Activated naive CD4-positive, alpha-beta T cell treated with anti-CD3 and anti-CD28 coated beads, Interleukin-2, amount 50 U/mL, for 16 hours (primary cell): ENCODE measurements at places on chromosomes 5 and 9.

- no peak for DNase-seq
Measured at GRCh38 chr5:5957737-5958136, 420.6 kb downstream of the MED10 start.

GRCh38 chr9:126429190-126429589, 102.6 kb downstream of the MVB12B start:
- DNase-seq, result no peak

DNA sequence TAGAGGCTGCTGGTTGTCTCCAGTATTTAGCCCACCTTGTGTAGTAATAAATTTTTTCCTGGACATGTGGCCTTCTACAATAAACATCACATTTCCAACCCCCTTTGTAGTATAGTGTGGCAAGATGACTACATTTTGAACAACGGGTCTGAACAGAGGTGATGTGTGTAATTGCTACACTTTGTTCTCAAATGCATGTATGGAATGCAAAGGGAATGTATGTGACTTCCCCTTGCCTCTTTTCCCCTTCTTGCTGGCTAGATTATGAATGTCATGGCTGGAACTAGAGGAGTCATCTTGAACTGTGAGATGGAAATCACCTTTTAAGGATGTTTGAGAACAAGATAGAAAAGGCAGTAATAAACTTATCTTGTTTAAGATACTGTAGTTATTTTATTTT, 54.5 kb downstream of the PRR16 start:
- DNase-seq, result no peak

- no peak for DNase-seq
Measured at GRCh38 chr9:133661846-133662540, 25.8 kb downstream of the DBH start.

DNA sequence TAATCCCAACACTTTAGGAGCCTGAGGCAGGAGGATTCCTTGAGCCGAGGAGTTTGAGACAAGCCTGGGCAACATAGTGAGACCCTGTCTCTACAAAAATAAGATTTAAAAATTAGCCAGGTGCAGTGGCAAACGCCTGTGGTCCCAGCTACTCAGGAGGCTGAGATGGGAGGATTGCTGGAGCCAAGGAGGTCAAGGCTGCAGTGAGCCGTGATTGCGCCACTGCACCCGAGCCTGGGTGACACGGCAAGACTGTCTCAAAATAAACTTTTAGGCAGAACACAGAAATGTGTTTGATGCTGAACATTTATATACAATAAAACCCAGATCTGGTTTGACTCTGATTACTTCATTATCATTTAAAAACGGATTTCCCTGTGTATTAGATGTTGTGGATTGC, 4.9 kb downstream of the ENTR1 start:
- no peak for DNase-seq

DNA sequence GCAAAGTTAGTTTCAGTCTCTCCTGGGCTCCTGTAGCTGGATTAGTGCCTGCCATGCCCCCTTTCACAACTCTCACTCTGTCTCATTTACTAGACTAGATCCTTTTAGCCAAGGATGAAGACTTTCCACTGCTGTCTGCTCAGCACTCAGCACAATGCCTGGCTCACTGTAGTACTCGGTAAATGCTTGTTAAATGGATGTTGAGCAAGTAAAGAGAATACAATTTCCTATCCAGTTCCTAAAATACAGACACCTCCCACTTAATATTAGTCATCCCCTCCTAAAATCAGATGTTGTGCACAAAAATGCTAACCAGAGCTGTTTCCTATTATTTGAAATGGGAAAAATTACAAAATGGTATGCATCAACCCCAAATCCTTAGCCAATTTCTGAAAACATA, 195.8 kb downstream of the SREK1 start:
- DNase-seq, result no peak

DNA sequence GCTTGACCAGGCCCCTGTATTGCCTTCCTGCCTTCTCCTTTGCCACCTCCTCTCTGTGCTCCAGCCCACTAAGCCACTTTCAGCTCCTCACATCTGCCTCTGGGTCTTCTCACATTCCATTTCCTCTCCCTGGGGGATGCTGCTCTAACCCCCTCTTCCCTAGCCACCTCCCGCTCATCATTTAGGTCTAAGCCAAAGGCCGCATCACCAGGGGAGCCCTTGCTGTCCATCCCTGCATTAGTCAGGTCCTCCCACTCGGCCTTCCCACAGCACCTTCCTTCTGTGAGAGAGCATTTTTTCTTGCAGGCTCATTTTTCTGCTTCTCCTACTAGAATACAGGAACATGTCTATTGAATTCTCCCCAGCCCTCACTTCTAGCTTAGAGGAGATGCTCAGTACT, 72.6 kb upstream of the GALNT10 start:
- no peak for DNase-seq

DNA sequence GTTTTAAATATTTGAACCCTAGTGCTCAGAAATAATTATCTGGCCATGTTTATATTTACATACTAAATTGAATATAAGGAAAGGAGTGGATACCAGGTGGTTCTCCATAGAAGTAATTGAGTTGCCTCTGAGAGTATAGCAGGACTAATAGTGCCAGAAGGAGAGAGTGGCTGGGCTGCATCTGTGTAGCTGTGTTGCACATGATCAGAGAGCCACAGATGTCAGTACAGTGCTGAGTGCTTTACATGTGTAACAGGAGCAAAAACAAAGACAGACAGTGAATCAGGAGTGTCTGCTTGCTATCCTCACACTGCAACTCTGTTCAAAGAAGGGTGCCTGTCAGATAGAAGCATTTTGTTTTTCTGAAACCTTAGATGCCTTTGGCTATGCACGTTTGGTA, 353.9 kb upstream of the PAPPA start:
- DNase-seq, result no peak

DNA sequence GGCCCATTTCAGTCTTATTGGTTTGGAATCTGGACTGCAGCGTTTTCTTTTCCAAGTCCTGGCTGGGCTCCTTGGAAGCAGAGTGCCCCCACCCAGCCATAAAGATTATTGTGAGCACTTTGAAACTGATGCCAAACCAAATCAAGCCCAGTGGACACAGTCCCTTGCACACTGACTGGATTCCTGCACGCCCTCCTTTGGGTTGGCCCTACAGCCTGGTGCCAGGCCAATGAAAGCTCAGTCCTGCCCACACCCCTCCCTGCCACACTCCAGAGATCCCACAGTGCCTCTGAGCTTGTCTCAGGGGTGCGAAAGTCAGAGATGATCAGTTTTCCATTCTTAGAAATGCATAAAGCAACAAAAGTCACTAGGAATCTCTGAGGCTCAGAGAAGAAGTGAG, 181.9 kb downstream of the CETN3 start:
- DNase-seq, result no peak
